ENCODE measurements at places on chromosomes 1 and 21. TPM values are rescaled to one million over a fixed set of nuclear protein-coding genes. Genes with fewer than 3 reads are reported as not detected.

The LGALS8 gene
- 67.0 TPM for total RNA-seq

The DNASE2B gene
- total RNA-seq, result not detected

The OR2L13 gene
- not detected for total RNA-seq

The E2F2 gene
- total RNA-seq, result 1.2 TPM

The BCAN gene
- not detected for total RNA-seq

The FAM78B gene
- 0.46 TPM for total RNA-seq

The ETV3L gene
- not detected for total RNA-seq

The ANGPTL3 gene
- not detected for total RNA-seq

The SEC16B gene
- total RNA-seq, result 0.10 TPM

The ZFP69B gene
- 10.8 TPM for total RNA-seq

The PLA2G2A gene
- not detected for total RNA-seq

The CFAP141 gene
- total RNA-seq, result not detected

The RPS6KC1 gene
- 19.0 TPM for total RNA-seq

The ITLN2 gene
- not detected for total RNA-seq

The SYPL2 gene
- total RNA-seq, result not detected

The ICOSLG gene
- 124 TPM for total RNA-seq

The CSMD2 gene
- not detected for total RNA-seq

The AGMAT gene
- 3.5 TPM for total RNA-seq

The ETNK2 gene
- 2.8 TPM for total RNA-seq

The ARTN gene
- total RNA-seq, result 0.53 TPM

The TCHHL1 gene
- not detected for total RNA-seq

The SLC66A1 gene
- 26.4 TPM for total RNA-seq

The RASAL2 gene
- 0.12 TPM for total RNA-seq

The PTPRU gene
- 0.15 TPM for total RNA-seq

The NFIA gene
- total RNA-seq, result 0.54 TPM

The CYP4Z1 gene
- total RNA-seq, result not detected

The ZMYND12 gene
- 0.79 TPM for total RNA-seq

The RGS7 gene
- 0.15 TPM for total RNA-seq

The FAAH gene
- 5.6 TPM for total RNA-seq

The TDRD5 gene
- total RNA-seq, result not detected

The CFAP107 gene
- total RNA-seq, result not detected

The LMNA gene
- 32.3 TPM for total RNA-seq

The DNAJC28 gene
- total RNA-seq, result 2.5 TPM

The ADAR gene
- 241 TPM for total RNA-seq

The FMO3 gene
- total RNA-seq, result not detected

The FAM177B gene
- total RNA-seq, result 19.9 TPM

The SLC16A4 gene
- total RNA-seq, result 2.6 TPM

The RPE65 gene
- total RNA-seq, result not detected

The RGL1 gene
- total RNA-seq, result 1.1 TPM

Measured in B cell (primary cell).